ENCODE measurements at places on chromosomes 1 and 21.

GRCh38 chr1:161138431-161138830 is 6.0 kb upstream of the DEDD start:
- no peak for DNase-seq

DNA sequence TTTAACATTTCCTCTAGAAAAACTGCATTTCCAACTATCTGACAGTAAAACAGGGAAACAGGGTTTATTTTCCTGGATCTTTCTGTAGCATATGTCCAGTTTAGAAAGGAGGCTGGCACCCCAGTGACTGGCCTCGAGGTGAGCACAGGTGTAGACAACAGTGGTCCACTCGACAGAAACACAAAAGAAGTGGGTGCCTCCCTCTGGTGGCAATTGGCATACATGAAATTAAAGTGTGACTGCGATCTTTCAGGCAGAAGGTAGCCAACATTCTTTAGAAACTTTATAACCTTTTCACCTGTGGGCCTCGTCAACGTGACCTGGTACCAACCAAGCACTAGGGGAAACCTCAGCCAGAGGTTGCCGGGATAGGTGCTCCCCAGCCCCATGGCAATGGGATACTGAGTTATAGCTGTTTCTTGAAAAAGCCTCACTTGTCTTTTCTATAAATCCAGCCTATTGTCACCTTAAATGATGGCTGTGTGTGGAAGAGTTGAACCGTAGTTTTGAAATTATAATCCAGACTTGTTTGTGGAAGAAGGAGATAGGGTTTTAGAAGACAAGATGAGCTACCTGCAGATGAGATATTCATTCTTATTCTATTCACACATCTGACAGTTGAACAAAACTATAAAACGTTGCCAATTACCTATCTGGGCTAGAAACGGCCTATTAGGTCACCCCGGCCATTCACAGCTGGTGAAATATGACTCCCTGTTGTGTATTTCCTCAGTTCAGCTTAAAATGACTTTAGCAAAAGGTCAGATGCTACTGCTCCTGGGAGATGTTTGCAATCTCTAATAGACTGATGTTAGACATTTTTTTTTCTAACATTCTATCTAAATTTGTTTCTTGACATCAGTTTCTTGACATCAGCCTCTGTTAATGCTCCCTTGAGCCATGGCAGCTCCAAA is 44.3 kb downstream of the PCP4 start:
- no peak for DNase-seq

- no peak for DNase-seq
Observed at GRCh38 chr1:245550720-245551043, 395.9 kb downstream of the KIF26B start.

DNA sequence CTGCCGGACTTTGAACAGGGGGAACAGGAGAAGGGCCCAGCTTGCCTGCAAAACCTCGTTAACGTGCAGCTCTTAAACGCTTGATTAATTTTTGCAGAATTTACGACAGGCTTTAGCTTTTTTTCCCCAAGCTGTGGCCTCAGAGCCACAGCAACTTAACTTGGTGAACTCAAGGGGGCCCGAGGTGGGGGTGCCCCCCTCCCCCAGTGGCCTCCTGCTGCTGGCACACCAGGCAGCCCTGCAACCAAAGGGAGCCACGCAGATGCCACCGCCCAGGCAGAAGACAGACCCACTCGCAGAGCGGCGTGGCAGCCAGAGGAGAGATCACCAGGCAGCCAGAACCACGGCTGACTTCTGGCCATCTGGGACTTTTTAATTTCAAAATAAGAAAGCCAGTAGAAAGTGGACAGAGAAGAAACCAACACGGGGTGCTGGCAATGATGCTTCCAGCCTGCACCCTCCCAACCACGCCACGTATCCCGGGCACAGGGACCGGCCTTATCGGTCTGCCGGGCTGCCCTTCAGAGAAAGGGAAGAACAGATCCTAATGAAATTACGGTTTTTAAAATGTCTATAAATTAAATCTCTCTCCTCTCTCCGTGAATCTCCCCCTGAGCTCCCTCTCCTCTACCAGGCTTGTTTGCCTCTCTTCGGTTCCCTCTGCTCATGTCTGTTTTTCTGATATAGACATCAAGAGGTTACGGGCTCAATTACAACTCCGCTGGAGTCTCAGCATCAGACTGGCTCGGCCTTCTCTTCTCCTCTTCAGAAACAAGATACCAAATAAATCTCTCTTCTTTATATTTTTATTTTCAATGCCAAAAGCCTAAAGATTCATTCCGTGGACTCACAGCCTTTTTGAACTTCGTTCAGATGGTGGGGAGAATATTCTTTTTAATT is 6.4 kb downstream of the CASZ1 start:
- no peak for DNase-seq

GRCh38 chr1:91885213-91885715 is 687 bp downstream of the TGFBR3 start:
- DNase-seq: no peak

GRCh38 chr1:25204797-25205480 is 27.4 kb downstream of the SYF2 start:
- no peak for DNase-seq

GRCh38 chr1:45785583-45785982 is 17.8 kb upstream of the MAST2 start:
- DNase-seq: no peak

DNA sequence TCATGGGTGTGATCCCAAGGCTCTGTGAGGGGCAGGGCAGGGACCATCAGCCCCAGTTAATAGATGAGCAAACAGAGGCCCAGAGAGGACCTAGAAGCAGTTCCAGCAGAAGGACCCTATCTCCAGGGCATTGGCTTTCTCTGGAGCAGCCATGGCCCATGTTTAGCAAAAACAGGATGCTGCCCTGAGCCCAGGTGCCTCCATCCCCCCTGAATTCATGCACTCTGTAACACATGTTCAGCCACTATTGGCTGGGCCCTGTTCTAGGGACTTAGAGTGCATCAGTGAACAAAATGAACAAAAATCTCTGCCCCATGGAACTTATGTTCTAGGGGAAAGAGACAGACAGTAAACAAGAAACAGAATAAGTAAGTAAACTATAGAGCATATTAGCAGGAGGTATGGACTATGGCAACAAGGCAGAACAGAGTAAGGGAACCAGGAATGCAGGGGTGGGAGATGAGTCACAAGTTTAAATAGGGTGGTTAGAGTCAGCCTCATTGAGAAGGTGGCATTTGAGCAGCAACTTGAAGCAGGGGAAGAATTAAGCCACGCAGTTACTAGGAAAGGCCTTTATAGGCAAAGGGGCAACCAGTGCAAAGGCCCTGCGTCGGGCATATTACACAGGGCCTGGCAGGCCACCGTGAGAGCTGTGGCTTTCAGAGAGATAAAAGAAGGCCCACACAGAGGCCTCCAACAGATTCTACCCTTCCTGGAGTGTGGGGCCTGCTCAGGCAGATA is 185.9 kb upstream of the EDN2 start:
- DNase-seq: no peak

DNA sequence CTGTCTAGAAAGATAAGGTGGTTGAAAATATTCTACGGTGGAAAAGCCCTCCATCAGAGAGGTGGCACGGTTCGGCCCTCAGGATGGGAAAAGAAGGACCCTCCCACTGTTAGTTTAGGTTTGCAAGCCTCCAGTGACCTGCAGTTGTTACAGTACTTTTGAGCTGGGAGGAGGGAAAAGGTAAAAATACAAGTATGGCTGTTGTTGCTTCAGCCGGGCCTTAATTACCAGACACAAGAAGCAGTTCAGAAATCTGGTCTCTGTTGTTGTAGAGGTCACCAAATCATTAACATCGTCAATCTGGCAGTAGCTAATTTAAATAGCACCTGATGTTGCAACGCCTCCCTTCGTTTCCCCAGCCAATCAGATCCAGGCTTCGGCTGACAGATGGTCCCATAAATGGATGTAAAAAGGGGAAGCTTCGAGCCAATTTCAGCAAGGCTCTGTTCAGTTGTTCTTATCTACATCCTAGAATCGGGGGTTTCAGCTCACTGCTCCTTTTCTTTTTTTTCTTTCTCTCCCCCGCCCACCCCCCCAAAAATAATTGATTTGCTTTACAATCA is at the start of gene ELAVL4:
Gene ELAVL4 (plus strand): TSS at position 424 of the 563 bp plus-strand sequence. CDS start 270 bp downstream, outside the sequence.
- DNase-seq: no peak

DNA sequence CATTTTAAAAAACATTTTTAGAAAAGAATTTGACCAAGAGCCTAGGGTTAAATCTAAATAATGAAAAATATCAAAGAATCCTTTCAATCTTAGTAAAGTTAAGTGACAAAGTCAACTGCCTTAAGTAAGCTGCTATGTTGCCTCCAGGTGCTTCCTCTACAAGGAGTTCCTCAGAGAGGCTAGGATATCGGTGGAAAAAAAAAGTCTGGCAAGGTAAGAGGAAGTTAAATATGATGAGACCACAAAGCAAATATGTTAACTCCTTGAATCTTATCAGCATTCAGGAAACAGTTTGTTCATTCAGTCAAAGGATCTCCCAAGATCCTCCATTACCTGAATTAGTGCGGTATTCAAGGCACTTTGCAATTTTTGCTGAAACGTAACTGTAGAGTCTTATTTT is 563.5 kb downstream of the PTPRC start:
- no peak for DNase-seq

DNA sequence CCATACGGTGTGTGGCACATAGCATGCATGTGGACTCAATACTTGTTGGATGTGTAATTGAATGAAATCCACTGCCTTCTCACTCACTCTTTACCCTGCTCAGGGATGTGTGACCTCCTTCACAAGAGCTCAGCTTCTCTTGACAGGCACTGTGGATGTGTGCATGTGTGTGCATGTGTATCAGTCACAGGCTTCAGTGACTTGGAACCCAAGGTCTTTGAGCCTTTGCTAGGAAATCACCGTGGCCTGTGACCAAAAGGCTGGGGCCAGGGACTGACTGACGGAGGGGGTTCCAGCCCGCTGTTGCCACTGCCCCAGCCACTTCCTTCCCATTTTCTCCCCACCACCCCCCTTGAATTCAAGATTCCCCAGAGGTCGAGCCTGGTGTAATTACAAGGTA is 144.4 kb upstream of the POU3F1 start:
- DNase-seq: no peak

DNA sequence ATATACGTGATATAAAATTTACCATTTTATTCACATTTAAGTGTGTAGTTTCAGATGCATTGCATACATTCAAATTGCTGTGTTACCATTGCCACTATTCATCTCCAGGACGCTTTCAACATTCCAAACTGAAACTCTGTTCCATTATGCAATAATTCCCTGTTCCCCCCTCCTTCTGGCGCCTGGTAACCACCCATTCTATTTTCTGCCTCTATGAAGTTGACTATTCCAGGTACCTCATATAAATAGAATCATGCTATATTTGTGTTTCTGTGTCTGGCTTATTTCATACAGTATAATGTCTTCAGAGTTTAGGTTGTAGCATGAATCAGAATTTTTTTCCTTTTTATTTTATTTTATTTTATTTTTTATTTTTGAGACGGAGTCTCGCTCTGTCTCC is 41.7 kb downstream of the SLC22A15 start:
- DNase-seq: no peak

- DNase-seq: no peak
Observed at GRCh38 chr1:41051022-41051421, 29.5 kb upstream of the SLFNL1 start.

DNA sequence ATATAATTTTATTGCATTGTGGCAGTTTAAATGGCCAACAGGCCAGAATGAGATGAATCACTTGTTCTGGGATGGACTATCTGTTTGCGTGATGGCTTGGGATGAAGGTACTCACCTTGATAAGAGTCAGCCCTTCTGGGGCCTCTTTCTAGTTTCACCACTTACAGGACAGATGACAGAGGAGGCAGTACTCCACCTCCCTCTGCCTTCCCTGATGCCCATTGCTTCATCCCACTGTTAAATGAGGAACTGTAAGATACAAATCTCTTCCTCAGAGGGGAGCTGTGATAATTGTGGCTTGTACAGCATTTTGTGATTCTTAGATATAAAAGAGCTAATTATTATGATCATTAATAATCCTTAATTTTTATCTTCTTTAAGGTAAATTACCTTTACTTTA is 3.7 kb upstream of the TCHH start:
- DNase-seq: no peak

DNA sequence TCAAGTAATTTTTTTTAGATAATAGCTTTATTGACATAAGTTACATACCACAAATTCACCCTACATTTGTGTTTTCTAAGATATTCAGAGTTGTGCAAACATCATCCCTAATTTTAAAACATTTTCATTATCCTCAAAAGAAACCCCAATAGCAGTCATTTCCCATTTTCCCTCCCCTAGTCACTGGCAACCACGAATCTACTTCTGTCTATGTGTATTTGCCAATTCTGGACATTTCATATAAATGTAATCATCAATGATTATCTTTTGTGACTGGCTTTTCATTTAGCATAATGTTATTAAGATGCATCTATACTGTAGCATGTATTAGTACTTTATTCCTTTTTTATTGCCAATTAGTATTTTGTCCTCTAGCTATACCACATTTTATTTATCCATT is 88.8 kb upstream of the SLFNL1 start:
- no peak for DNase-seq

DNA sequence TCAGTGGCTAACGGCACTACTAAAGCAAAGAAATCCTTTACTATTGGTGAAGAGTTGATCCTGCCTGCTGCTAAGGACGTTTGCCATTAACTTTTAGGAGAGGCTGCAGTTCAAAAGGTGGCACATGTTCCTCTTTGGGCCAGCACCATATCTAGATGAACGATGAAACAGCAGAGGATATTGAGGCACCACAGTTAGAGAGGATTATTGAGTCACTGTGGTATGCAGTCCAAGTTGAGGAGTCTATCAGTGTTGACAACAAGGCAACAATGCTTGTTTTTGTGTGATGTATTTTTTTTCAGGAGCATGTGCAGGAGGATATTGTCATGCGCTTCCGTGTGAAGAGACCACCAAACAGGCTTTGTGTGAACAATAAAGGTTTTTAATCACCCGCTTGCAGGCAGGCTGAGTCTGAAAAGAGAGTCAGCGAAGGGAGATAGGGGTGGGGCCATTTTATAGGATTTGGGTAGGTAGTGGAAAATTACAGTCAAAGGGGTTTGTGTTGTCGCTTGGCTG is 80.9 kb downstream of the UCHL5 start:
- DNase-seq: no peak

DNA sequence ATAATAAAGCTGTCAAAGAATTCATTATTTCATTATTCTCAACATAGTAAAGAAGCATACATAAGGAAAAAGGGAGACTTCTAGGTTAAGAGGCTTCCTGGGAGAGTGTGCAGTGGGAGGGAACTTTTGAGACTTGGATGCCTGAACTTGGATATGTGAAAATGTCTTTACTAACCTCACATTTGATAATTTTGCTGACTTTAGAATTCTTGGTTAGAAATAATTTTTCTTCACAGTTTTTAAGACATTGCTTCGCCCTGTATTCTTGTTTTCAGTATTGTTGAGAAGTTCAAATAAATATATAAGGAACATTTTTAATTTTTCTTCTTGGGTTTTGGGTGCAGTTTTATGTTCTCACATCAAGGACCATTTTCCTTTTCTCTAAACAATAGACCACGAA is 40.0 kb downstream of the GPSM2 start:
- DNase-seq: no peak

- no peak for DNase-seq
Observed at GRCh38 chr1:247471445-247472016, 13.6 kb upstream of the OR2B11 start.

GRCh38 chr1:244049162-244050013 is 1.7 kb upstream of the ZBTB18 start:
- no peak for DNase-seq

- DNase-seq: no peak
Observed at GRCh38 chr1:8721679-8722324, 95.6 kb downstream of the RERE start.

- DNase-seq: no peak
Observed at GRCh38 chr1:164446020-164446419, 113.0 kb upstream of the PBX1 start.

Data from NCI-H187 (cell line).